ENCODE measurements at places on chromosomes 11 and 22.

DNA sequence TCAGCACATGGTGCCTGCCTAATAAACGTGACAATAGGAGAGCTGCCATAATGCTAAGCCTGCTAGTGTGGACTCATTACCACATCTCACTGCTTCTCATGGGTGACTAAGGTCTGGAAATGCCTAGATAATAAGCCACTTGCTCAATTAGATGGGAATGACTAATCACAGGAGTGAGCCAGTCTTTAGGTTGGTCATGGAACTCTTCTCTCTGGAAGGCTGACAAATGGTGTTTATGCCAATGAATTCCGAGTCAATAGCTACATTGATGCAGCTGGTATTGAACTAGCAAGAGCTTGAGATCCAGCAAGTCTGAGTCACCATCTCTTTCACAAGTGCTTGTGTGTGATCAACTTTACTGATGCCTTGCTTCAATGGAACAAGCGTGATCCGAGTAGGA, 334.9 kb downstream of the OPCML start:
- DNase-seq = no peak

DNA sequence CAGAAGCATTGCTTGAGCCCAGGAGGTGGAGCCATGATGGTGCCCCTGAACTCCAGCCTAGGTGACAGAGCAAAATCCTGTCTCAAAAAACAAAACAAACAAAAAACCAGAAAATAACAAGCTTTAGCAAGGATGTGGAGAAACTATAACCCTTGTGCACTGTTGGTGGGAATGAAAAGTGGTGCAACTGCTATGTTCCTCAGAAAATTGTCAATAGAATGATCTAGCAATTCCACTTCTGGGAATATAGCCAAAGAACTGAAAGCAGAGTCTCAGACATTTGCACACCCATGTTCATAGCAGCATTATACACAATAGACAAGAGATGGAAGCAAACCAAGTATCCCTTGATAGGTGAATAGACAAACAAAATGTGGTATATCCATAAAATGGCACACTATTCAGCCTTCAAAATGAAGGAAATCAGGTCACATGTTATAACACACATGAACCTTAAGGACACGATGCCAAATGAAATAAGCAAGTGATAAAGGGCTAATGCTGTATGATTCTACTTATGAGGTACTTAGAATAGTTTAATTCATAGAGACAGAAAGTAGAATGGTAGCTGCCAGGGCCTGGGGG, 15.9 kb downstream of the KLHL22 start:
- DNase-seq = no peak

DNA sequence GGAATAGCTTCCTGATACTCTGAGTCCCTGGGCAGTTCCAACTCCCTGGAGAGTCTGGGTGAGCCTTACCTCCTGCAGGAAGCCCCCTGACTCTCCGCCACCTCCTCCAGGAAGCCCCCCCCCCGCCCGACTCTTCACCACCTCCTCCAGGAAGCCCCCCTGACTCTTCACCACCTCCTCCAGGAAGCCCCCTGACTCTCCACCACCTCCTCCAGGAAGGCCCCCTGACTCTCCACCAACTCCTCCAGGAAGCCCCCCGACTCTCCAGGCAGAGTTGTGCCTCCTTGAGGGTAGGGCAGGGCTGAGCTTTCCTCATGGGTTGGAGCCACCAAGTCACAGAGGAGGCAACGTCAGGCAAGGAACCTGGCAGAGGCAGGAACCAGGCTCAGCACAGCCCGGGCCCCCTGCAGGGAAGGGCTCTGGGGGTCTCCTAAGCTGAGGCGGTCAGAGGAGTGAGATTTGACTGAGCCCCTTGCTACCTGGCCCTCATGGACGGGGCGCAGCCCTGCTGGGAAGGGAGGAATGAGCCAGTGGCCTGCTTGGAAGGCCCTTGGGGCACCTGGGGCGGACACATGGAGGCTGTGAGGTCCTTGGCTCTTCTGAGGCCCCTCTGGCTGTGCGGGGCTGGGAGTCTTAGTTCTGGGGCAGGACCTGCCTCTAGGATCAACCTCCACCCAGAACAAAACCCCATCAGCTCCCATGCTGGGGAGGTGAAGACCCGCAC, 18.1 kb downstream of the MRGPRG start:
- DNase-seq = no peak

GRCh38 chr22:42848941-42849550, 8.0 kb downstream of the ARFGAP3 start:
- no peak for DNase-seq

- peak; percentile 58 for DNase-seq
Measured at GRCh38 chr11:61598886-61599868, 18.3 kb upstream of the SYT7 start.

All from AG08396 (cell line).